ENCODE measurements at places on chromosomes 12 and 14.

GRCh38 chr14:61596990-61597389, 98.3 kb upstream of the HIF1A start:
- no peak for DNase-seq

- no peak for DNase-seq
Measured at GRCh38 chr14:88143810-88144209, 138.9 kb downstream of the GPR65 start.

- no peak for DNase-seq
Measured at GRCh38 chr14:22972313-22972930, 9.9 kb downstream of the AJUBA start.

DNA sequence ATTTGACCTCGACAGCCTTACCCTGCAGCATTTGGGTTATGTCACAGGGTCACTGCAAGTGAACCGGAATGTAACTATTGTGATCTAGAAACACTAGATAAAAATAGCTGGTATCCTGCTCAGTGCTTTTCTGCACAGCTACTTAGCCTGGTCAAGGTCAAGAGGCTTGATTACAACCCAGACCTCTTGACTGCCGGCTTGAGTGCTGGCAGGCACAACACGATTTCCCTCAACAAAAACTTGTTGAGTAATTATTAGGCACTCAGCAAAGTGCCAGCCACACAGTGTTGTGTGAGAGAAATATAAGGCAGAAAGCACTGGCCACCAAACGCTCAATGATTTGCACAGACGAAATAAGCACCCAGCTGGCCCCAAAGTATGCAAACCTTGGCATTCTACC, 156.7 kb downstream of the NUAK1 start:
- no peak for DNase-seq

GRCh38 chr12:91017043-91017442, 12.3 kb upstream of the EPYC start:
- DNase-seq = no peak

DNA sequence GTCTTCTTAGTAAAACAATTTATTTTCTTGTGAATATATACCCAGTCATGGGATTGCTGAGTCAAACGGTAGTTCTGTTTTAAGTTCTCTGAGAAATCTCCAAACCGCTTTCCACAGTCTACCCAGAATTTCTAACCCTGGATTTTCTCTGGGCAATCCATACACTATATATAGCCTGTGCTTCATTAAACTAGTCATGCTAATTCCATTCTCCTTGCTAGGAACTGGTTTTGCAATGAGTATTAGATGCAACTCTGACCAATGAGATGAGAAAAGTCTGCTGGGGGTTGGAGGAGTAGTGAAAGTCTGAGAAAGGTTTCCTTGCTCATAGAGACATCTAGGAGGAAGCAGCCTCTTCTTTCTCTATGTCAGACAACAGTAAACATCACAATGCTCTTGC, 196.1 kb upstream of the CDKN3 start:
- no peak for DNase-seq

- DNase-seq = no peak
Measured at GRCh38 chr14:60661721-60662120, 12.4 kb upstream of the SIX1 start.

- DNase-seq = no peak
Measured at GRCh38 chr14:58876608-58877007, 238.8 kb downstream of the DACT1 start.

DNA sequence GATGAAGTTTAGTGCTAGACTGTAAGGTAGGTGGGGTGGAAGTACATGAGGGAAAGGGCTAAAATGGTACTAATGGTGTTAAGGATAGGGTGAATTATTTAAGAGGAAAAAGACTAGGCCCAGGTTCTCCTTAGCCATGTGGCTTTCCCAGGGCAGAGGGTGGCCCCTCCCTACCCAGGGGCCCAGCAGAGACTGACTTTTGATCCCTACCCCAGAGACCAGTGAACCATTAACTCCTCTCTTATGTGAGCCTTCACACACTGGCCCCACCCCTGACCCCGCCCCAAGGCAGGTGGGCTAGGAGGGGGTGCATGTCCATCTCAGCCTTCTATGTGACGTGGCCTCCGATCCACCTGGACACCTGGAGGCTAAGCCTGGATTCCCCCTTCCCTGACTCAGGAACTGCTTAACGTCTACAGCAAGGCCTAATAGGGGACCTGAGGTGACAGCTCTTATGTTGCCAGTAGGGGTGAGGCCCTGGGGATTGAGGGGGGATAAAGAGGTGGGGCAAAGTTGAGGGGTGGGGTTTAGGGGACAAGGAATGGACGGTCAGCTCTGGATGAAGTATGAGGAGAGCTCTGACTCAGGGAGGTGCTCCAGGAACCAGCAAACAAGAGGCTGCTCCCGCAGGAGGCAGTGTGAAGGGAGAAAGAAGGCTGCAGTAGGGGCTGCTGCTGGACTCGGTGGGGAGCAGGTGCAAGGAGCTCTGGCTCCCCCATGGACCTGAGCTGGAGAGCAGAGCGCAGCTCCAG, 757 bp downstream of the SLC39A5 start:
- no peak for DNase-seq

DNA sequence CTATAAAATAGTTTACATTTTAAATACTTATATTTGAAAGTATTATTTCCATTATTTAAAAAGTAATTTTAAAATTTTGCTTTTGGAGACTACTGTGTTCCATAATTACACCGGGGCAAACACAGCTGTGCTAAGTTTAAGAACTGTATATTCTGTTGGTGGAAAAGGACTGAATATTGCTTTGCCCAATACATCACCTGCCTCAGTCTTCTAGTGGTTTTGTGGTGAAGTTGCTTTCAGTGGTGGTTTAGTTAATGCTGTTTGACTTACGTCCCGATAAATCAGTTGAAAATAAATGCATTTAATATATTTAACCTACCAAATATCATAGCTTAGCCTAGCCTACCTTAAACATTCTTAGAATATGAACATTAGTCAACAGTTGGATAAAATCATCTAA, 23.4 kb downstream of the FBXO34 start:
- DNase-seq = no peak

DNA sequence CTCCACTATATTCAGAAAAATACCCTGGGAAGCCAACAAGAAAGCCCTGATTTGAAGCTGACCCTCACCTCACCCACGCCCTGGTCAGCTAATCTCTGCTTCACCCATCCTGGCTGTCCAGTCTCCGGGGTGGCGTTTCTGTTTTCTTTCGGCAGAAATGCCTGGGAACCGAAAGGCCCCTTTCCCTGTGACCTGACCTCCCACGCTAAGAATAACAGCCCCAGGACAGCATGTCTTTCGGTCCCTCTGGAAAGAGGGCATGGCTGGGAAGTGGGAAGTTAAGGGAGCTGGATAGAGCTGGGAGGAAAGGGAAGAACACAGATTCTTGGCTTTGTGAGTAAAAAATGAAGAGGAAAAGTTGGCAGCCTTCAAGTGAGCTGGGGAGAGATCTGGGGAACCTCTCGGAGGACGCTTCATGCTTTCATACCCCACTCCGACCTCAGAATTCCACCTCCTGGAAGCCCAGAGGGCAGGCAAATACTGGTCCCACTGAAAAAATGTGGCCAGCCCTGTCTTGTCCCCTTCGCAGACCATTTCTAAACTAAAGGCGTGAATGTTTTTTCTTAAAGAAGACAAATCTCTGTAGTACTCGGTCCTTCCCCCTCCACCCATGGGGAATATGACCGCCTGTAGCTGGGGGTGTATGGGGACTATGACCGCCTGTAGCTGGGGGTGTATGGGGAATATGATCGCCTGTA, 163.0 kb upstream of the FKBP4 start:
- no peak for DNase-seq

- DNase-seq = no peak
Measured at GRCh38 chr12:76142305-76142704, 57.8 kb upstream of the NAP1L1 start.

- DNase-seq = no peak
Measured at GRCh38 chr12:95178136-95178535, 39.1 kb downstream of the FGD6 start.
